NCI-H226 (cell line): ENCODE measurements at places on chromosomes 11 and 22.
A peak's percentile ranks its signal among the peaks of the same experiment; 100 is the strongest.

DNA sequence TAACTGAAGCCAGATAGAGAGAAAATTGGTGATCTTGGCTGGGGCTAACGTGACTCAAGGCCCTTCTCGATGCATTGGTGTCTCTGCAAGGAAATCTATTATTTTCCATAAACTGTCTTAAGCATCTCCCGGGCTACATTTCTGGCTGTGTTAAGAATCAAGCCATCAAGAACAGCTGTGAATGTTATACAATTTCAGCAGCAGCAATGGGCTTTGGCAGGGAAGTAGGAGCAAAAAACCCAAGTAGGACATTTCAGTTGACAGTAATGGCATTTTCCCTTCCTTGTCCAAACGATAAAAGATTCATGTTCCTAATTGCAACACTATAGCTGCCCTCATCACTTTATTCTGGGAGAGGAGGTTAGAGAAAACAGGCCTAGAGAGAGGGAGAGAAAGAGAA is 335.0 kb downstream of the CADM1 start:
- no peak for DNase-seq

DNA sequence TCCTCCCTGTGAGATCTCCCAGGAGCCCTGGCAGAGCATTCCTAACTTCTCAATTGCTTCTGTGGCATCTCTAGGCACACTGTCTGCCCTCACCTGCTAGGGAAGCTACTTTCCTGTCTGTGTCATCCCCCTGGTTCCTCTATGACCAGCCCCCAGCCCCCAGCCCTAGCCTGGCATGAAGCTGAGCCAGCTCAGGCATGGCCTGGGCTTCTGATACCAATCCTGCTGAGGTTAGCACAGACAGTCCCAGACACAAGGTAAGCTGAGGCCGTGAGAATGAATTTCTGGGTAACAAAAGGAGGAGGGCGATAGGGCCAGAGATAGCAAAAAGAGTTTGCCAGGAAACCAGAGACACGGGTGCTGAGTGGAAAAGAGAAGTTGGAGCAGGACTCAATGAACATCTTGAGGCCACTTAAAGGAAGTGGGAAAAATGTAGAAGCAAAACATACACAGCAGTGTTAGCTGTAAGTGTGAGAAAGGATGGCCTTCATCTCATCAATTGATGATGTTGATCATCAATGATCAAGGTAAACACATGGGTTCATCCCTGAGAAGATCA is 87.6 kb upstream of the PICALM start:
- no peak for DNase-seq

GRCh38 chr11:44344423-44344820 is 34.5 kb upstream of the ALX4 start:
- no peak for DNase-seq

DNA sequence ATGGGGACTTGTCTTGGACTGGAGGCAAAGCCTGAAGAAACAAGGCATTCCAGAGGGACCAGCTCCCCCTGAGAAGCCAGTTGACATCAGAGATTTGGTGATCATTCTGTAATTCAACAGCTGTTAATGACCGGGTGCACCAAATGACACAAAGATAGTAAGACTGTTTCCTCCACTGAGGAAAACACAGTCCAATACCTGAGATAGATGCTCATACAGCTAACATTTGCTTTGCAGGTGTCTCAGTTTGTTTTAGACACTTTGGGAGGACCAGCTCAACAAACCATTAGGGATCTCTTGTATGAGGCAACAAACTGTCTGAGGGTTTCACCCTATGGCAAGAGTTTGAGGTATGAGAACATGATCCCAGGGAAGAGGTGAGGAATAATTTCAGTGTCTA is 237.2 kb upstream of the PLET1 start:
- DNase-seq, result no peak

DNA sequence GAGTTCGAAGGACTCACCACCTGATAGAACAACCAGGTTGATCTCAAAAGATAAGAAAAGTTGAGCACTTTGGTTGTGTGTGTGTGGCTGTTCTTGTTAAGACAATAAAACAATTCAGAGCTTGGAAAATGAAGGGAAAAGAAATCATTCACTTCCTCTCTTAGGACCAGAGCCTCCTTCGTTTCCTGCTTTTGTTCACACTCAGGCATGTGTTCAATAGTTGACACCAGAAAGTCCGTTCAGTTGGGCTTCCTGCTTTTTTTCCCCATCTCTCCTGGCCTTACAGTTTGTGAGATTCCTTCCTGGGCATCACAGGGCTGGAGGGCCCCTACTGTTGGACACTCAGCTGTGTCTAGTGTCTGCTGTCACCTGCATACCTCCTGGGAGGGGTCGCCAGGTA is 48.0 kb downstream of the TSPAN18 start:
- no peak for DNase-seq

- DNase-seq, result no peak
Observed at GRCh38 chr11:94834911-94835593, 66.9 kb downstream of the AMOTL1 start.

GRCh38 chr11:93000511-93001476 is 31.3 kb downstream of the MTNR1B start:
- peak; percentile 90 for DNase-seq

- DNase-seq, result peak; percentile 83
Observed at GRCh38 chr11:28606930-28607329, 498.7 kb downstream of the METTL15 start.

- DNase-seq, result no peak
Observed at GRCh38 chr11:32451808-32452207, 16.5 kb upstream of the WT1 start.

- no peak for DNase-seq
Observed at GRCh38 chr11:34869425-34869824, 46.8 kb downstream of the APIP start.

- DNase-seq, result no peak
Observed at GRCh38 chr11:64799623-64800302, 3.3 kb downstream of the MAP4K2 start.

GRCh38 chr11:63866211-63866610 is 27.3 kb downstream of the MARK2 start:
- DNase-seq, result no peak

- DNase-seq, result no peak
Observed at GRCh38 chr22:49404576-49405241, 423.0 kb downstream of the BRD1 start.

- DNase-seq, result no peak
Observed at GRCh38 chr22:32322986-32323385, 34.7 kb upstream of the RFPL3 start.

GRCh38 chr11:119970555-119971304 is 167.2 kb downstream of the TRIM29 start:
- no peak for DNase-seq

GRCh38 chr11:112455791-112456190 is 195.1 kb upstream of the PLET1 start:
- no peak for DNase-seq

DNA sequence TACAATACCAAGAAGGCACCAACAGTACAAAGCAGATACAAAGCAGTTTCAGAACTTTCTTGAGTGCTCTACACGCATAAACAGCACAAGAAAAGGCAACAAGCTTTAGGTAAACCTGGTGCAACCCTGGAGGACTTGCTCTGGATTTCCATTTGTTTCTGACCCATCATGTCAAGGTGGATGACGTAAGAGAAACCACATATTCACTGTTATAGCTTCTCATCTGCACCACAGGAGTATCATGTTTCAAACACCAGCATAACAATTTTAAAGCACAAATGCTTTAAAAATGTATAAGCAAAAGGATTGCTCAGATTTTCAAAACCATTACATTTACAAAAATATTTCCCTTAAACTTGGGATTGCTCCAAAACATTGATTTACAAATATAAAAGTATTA is 25.0 kb upstream of the YPEL1 start:
- no peak for DNase-seq

GRCh38 chr11:44316659-44317240 is 6.8 kb upstream of the ALX4 start:
- no peak for DNase-seq

DNA sequence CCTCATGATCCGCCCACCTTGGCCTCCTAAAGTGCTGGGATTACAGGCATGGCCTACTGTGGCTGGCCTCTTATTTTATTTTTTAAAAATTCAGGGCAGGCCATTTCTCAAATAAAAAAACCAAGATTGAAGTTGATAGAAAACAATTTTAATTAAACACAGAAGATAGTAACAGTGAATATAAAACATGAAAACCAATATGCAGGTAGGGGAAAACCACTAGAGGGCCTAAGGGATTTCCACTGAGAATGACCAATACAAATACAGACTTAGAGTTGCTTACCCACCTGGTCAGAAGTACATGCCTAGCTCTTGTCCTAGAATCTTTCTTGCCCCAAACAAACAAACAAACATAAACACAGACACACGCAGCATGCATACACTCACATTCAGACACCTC is 1.7 kb upstream of the RTCB start:
- no peak for DNase-seq

- peak; percentile 68 for DNase-seq
Observed at GRCh38 chr11:58316142-58316541, 42.7 kb downstream of the OR5B17 start.

DNA sequence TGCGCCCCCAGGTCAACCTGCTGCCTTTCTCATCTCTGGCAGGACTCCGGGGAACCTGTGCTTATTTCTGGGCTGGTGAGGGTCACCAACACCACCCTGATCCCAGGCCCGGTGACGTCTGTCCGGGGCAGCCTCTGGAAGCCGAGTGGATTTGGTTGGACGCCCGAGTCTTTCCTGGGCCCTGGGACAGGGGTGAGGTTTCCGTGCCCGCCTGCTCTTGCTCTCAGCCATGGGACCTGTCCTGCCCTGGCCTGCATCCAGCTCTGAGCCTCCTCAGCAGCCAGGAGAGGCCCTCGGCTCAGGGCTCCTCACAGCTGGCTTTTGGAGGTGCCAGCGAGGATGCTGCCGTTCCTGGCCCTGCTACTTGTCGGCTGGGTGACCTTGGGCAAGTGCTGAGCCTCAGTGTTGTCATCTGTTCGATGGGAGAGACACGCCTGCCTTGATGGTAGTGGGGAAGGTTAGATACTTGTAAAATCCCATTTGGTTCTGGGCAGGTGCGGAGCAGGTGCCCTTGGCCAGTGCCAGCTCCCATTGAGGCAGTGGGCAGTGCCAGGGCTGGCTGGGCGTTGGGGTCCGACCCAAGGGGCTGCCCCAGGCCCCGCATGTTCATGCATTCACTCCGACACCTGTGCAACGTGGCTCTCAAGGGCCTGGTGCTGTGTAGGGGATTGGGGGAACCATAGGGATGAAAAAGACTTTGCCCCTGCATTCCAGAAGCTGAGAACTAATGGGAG is 58.9 kb upstream of the THY1 start:
- no peak for DNase-seq

- peak; percentile 67 for DNase-seq
Observed at GRCh38 chr11:67277231-67277961, 11.1 kb downstream of the GRK2 start.

DNA sequence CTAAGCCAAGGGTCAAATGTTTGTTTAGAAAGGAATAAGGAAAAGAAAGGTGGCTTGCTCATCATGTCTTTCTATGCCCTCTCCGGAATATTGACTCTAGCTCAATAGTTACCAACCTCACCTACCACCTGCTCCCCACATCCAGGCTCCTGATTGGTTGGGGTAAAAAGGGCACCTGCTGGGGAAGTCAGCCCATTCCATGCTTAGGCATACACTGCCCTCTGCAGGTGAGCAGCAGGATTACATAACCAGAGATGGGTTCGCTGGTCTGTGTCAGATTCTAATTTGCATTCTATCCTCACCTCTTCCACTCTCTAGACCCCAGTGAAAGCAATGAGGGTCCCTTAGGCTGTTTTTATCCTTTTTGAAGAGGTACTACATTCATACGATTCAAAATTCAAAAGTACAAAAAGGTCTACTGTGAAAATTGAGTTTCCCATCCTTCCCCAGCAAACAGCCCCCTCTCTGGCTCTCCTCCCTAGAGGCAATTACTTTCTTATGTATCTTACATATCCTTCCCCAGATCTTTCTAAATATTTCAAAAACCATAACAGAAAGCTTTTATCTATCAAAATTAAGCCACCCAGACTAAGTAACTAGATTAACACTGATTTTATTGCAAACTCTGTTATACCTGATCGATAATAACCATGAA is 98.0 kb upstream of the ASPHD2 start:
- peak; percentile 7 for DNase-seq

- no peak for DNase-seq
Observed at GRCh38 chr22:30261134-30261533, 5.5 kb downstream of the OSM start.

- DNase-seq, result no peak
Observed at GRCh38 chr22:19799322-19800190, 39.0 kb downstream of the TBX1 start.

DNA sequence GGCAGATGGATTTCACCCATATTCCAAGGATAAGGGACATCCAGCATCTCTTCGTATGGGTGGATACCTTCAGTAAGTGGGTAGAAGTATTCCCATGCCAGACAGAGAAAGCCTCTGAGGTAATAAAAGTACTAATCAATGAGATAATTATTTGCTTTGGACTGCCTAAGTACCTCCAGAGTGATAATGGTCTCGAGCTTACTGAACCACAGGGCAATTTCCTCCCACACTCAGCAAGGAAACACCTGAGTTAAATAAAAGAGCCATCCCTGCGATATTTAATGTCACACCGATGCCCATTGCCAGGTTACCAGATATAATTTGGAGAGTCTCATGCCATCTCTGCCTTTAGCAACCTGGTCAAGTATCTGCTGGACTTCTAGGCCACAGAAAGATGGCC is 70.6 kb upstream of the MPEG1 start:
- DNase-seq, result no peak

GRCh38 chr11:129937592-129938238 is 42.3 kb upstream of the NFRKB start:
- DNase-seq, result no peak

- DNase-seq, result peak; percentile 17
Observed at GRCh38 chr11:5366856-5367255, 15.5 kb downstream of the OR51B6 start.

GRCh38 chr22:49770547-49771265 is 57.0 kb downstream of the BRD1 start:
- no peak for DNase-seq

- peak; percentile 56 for DNase-seq
Observed at GRCh38 chr11:83007909-83008580, 63.7 kb downstream of the RAB30 start.

- no peak for DNase-seq
Observed at GRCh38 chr11:7270233-7270865, 18.6 kb downstream of the SYT9 start.
